ENCODE measurements at places on chromosomes 13 and 19.
A peak's percentile ranks its signal among the peaks of the same experiment; 100 is the strongest.

DNA sequence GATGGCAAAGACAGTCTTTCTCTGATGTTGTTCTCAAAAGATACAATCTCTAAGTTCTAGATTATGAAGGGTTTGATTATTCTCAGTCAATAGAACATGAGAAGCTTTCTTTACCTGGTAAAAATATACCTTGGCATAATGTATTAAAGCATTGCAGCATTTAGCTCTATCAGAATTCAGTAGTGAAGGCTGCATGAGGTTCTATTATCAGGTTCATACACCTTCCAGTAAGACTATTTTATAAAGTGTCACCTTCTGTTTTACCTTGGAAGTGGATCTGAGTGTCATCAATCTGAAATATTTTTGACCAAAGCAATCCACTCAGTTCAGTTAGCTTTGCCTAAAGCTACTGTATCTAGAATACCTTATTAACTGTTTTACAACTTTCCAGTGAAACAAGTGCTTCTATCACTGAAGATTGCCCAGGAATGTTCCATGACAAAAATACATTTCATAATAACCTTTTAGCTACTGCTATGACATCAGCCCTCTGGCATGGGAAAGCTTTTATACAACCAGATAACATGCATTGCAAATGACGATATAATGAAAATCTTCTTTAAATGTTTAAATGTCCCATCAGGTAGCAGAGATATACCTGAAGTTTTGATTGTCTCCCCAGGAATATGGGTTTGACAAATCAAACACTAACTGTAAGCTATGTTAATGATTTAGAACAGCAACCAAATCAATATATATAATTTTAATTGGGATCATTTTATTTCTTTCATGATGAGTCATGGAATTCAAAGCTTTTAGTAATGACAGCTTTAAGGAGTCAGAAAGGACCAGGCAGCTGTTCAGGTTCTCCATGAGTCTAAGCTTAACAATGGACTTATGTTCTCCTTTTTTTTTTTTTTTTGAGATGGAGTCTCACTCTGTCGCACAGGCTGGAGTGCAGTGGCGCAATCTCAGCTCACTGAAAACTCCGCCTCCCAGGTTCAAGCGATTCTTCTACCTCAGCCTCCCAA is 72.2 kb downstream of the UFM1 start:
- DNase-seq = no peak

DNA sequence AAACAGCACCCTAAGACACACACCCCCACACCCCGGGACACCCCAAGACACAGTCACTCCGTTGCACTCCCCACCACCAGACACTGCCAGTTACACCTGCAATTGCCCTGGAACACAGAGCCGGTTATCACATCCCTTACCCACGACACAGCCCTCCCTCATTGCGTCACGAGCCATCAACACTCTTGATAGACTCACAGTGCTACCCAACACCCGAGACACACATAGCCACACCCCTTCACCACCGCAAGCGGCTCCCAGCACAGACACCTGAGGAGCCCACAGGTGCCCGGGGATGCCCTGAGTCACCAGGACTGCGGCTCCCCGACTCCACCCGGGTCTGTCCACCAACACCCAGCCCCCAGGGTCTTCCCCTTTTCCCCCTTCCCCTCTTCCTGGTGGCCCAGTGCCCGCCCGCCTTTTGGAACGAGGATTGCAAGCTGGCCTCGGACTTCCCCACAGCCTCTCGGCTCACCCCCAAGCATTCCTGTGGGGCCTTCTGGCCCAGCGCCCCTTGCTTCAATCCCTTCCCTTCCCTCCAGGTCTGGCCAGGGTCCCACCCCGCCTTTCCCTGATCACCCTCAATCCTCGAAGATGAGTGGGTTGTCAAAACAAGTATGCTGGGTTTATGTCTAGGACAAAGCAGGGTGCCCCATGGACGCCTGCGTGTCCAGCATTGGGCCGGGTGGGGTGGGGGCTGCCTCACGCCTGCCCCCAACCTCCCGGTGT is 1.7 kb upstream of the PTGER1 start:
- DNase-seq = no peak

DNA sequence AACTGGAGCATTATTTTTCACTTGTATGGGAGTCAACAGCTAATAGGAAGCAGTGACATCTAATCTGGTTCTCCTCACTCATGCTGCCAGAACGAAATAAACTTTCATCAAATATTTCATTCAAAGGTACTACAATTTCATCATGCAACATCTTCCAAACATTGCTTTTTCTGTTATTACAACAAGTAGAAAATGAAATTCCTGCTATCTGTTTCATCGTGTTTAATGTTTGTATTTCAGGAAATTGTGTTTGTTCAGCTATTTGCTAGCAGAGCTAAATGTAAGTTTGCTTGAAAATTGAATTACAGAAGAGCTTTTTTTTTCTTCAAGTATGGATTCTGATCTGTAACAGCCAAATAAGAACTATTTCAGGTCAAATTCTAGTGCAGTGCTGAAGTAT is 90.1 kb downstream of the SLITRK6 start:
- DNase-seq = no peak

GRCh38 chr19:38145623-38146022 is 78.4 kb downstream of the DPF1 start:
- DNase-seq = no peak

- DNase-seq = no peak
These were observed 30.5 kb upstream of the COX7A1 start for GRCh38 chr19:36182612-36183244.

GRCh38 chr13:108961542-108962125 is 332.2 kb downstream of the MYO16 start:
- peak; percentile 42 for DNase-seq

DNA sequence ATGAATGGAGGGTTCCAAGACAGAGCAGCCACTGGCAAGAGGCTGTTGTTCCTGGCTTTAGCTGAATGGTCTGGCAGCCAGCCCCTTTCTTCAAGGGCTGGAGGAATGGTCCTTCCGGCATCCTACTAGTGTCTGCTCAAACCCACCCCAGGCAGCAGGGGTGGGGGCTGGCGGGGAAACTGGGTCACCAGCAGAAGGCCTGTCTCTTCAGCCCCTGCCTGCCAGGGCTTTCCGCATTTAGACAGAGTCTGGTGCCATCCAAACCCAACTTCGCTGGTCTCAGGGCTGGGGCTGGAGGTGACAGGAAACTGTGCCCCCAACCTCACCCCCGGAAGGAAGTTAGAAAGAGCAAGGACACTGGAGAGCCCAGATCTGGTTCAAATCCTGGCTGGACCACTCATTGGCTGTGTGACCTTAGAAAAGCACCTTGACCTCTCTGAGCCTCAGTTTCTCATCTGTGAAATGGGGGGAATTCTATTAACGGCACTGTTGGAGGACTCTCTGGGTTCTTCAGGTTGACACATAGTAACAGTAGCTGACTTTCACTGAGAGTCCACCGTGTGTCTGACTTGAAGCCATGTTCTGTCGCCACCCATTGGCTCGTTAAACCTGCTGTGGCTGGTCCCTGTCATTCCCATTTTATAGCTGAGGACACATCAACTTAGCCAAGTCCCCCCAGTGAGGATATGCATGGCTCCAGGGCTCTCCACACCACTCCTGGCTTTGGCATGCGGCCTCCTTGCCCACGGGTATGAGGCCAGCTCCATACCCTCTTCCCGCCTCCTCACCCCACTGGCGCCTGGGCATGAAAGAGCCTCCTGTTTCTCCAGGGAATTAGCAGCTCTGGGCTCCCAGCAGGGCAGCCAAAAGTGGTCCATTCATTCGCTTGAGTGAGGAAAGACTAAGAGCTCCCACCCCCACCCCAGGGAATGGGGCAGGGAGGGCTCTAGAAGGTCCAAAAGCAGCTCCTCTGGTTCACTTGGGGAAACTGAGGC is 2.5 kb upstream of the NR2C2AP start:
- no peak for DNase-seq

DNA sequence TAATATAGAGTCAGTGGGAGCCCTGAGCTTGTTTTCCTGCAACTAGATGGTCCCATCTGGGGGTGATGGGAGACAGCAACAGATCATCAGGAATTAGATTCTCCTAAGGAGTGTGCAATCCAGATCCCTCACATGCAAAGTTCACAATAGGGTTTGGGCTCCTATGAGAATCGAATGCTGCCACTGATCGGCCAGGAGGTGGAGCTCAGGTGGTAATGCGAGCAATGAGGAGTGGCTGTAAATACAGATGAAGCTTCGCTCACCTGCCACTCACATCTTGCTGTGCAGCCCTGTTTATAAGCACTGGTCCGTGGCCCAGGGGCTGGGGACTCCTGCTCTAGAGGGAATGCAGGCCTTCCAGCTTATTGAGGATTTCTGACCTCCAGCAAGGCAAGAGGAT is 5.7 kb downstream of the ZNF558 start:
- no peak for DNase-seq

DNA sequence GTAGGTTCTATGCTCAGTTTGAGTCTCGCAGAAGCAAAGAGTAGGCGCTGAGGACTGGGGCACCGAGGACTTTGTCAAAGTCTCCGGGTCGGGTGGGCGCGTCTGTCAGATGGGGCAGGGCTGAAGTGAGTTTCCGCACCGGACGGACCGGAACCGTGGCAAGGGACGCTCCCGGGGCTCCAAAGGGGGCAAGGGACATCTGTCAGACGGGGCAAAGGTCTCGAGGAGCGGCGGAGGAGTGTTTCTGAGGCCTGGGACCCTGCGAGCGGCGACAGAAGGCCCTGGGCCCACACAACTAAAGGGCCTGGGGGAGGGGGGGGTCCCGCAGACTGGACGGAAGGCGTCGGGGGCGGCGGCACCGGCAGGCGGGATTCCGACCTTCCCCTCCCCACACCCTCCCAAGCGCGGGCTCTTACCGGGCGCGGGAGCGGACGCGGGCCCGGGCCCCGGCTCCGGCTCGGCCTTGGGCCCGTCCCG is 13.3 kb upstream of the AKAP8L start:
- no peak for DNase-seq

GRCh38 chr19:5587661-5588060 is 19.9 kb upstream of the TINCR start:
- no peak for DNase-seq

- no peak for DNase-seq
These were observed at the start of gene CAPS for GRCh38 chr19:5913739-5914357. Gene CAPS (plus strand): TSS chr19:5914254. CDS start chr19:5914407, 153 bp downstream.

- no peak for DNase-seq
These were observed 6.9 kb upstream of the SBK3 start for GRCh38 chr19:55552206-55552605.

GRCh38 chr19:39212375-39212742 is 8.3 kb upstream of the SYCN start:
- DNase-seq = peak; percentile 54

All from CD4-positive, alpha-beta T cell treated with Interleukin-6 at 100 ng/mL for 8 hours (primary cell).